ENCODE measurements at places on chromosomes 2 and 18. TPM values are rescaled to one million over a fixed set of nuclear protein-coding genes. Genes with fewer than 3 reads are reported as not detected.

DNA sequence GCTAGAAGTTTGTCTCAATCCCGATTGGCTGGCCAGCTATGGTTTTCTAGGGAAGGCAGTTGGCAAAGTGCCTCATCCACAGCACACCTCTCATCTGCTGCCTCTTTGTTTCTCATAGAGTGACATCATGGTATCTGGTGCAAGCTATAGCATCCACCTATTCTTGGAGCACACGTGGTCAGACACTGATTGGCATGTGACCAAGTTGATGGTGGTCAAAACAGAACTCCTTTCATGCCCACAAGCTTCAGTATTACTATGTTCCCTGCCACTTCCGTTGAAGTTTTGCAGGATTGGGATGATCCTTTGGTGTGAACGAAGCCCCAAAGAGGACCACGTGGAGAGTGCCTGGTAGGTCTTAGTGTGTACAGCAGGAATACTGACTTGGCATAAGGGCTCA, 28.8 kb downstream of the TTC32 start:
- no peaks in the 10 kb centered on the region for H3K4me1 ChIP-seq
- H3K36me3 ChIP-seq: no peaks in the 10 kb centered on the region
- no peak for DNase-seq
- H3K4me3 ChIP-seq: no peak overlapping the region
- H3K27ac ChIP-seq: no peak overlapping the region

GRCh38 chr18:54975598-54975997, 16.3 kb upstream of the CCDC68 start:
- H3K36me3 ChIP-seq: no peaks in the 10 kb centered on the region
- no peak overlapping the region for H3K27ac ChIP-seq
- no peak overlapping the region for H3K4me3 ChIP-seq
- H3K4me1 ChIP-seq: no peaks in the 10 kb centered on the region
- no peaks in the 10 kb centered on the region for H3K27me3 ChIP-seq

DNA sequence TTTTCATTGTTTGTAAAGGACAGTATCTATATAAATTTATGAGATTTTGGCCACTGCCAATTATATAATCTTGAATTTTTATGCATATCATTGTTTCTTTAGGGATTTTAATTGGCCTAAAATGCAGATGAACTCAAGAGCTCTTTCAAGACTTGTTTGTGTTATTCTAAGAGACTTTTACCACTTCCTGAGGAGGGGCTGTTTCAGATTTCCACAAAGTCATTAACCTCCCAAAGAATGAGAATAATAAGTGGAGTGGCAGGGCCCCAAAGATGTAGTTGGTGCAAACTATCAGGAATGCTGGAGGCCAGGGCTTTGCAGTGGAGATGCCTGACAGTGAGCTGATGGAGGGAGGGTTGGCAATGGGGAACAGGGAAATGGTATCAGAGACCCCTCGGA, 15.5 kb upstream of the ACVR1 start:
- H3K27ac ChIP-seq: no peak overlapping the region
- DNase-seq: no peak
- H3K4me3 ChIP-seq: no peak overlapping the region
- H3K27me3 ChIP-seq: no peaks in the 10 kb centered on the region
- H3K4me1 ChIP-seq: peaks cover 19% of the 10 kb centered on the region
- no peaks in the 10 kb centered on the region for H3K36me3 ChIP-seq

Gene CRACDL
- total RNA-seq: 0.40 TPM

DNA sequence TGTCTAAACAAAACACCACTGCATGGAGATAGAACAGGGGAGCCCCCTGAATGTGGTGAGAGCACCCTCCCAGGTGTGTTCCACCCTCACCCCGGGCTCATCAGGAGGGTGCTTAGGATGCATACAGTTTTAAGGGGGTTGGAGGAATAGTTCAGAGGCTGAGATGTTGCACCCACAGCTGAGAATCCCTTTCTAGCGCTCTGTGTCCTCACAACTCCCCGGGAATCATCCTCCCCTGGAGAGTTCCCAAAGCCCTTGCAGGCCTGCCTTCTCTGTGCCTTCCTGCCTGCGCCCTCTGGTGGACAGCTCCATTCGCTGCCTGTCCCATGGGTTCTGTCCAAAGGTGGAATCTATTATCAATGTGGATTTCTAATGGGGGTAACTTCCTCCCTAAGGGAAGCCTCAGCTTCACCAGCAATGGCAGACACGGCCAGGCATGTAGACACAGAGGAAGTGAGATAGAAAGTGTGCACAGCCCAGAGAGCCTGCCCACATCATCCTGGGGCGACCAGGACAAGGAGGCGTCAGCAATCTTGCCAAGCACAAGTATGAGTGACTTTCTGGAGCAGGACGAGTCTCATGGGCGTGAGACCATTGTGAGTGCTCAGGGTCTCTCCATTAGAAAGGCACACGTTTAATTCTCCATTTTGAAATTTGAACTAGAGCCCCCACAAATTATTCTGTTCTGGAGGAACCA, 1.2 kb upstream of the UGT1A5 start:
- H3K4me3 ChIP-seq: no peak overlapping the region
- DNase-seq: peak; percentile 86
- peaks cover 38% of the 10 kb centered on the region for H3K4me1 ChIP-seq
- H3K27me3 ChIP-seq: no peaks in the 10 kb centered on the region

GRCh38 chr2:205156457-205156856, 525.8 kb upstream of the NRP2 start:
- H3K36me3 ChIP-seq: no peaks in the 10 kb centered on the region
- H3K4me1 ChIP-seq: no peaks in the 10 kb centered on the region
- no peak overlapping the region for H3K27ac ChIP-seq

Gene MOCOS
- 5.1 TPM for total RNA-seq

DNA sequence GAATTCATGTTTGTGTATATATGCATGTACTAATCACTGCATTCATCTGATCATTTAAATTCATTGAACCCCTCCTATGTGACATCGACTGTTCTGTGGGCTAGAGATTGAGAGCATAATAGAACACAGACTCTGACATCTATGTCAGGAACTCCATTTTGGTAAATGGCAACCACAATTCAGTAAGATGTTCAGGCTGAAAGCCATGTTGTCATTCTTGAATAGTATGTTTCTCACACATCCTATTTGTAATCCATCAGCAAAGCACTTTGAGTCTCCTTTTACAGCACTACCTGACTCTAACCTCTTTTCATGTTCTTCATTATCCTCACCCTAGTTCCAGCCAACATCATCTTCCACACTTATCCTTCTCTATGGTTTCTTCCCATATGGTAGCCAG, 413.8 kb upstream of the MEX3C start:
- no peak overlapping the region for H3K27ac ChIP-seq
- H3K27me3 ChIP-seq: no peaks in the 10 kb centered on the region
- no peak for DNase-seq
- no peak overlapping the region for H3K4me3 ChIP-seq
- no peaks in the 10 kb centered on the region for H3K36me3 ChIP-seq
- peaks cover 7% of the 10 kb centered on the region for H3K4me1 ChIP-seq

Gene C1QL2
- total RNA-seq: not detected

- DNase-seq: peak; percentile 67
- H3K27me3 ChIP-seq: no peaks in the 10 kb centered on the region
- no peaks in the 10 kb centered on the region for H3K36me3 ChIP-seq
Observed at GRCh38 chr2:162044586-162044985, 29.4 kb downstream of the DPP4 start.

DNA sequence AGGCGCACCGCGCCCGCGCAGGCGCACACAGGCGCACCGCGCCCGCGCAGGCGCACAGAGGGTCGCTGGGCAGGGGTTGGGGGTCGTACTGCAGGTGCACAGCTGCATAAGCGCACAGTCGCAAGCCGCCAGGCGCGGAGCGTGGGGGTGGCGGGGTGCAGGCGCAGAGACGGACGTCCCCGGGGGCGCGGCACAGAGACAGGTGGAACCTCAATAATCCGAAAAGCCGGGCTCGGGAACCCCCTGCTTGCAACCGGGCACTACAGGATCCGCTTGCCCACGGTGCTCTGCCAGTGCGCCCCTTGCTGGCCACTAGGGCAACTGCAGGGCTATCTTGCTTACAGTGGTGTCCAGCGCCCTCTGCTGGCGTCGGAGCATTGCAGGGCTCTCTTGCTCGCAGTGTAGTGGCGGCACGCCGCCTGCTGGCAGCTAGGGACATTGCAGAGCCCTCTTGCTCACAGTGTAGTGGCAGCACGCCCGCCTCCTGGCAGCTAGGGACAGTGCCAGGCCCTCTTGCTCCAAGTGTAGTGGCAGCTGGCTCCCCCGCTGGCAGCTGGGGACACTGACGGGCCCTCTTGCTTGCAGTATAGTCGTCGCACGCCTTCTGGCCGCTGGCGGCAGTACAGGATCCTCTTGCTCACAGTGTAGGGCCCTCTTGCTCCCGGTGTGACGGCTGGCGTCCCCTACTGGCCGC, 34.9 kb downstream of the FAM110C start:
- peak; percentile 28 for DNase-seq
- H3K27ac ChIP-seq: no peak overlapping the region
- H3K27me3 ChIP-seq: no peaks in the 10 kb centered on the region
- no peaks in the 10 kb centered on the region for H3K36me3 ChIP-seq

DNA sequence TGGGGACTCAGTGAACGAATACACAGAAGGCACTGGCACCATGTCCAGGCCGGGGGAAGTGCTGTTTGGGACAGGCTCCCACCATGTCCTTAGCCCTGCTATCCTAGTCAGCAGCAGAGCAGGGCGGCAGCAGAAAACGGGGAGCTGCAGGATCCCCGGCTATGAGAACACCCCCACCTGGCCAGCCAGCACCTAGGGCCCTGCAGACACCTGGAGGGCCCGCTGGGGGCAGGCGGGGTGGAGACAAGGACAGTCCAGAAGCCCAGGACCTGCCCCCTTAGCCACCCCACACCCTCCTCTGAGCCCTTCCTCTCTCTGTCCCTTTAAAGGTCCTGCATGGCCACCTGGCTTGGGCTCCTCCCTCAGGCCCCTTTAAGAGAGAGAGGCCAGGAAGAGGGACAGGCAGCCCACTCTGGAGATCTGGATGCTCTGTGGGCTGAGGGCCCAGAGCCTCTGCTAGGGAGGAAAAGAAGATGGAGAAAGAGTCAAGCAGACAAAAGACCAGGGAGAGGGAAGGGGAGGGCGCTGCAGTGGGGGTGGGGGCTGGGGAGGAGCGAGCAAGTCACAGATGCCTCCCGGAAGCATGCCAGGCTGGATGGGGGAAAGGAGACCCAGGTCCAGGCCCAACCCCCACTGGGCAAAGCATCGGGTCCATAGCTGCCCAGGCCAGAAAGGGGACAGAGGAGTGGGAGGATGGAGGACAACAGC, 48.6 kb downstream of the BIN1 start:
- no peaks in the 10 kb centered on the region for H3K27me3 ChIP-seq
- no peak overlapping the region for H3K27ac ChIP-seq
- H3K36me3 ChIP-seq: peaks cover 8% of the 10 kb centered on the region
- H3K4me1 ChIP-seq: no peaks in the 10 kb centered on the region

Data from PC-3 (cell line).